ENCODE measurements at places on chromosomes 2 and 18. TPM values are rescaled to one million over a fixed set of nuclear protein-coding genes. Genes with fewer than 3 reads are reported as not detected.

GRCh38 chr18:48459016-48459415 lies 49.8 kb upstream of the ZBTB7C start:
- DNase-seq, result no peak

GRCh38 chr2:68837164-68837860 lies 33.9 kb downstream of the BMP10 start:
- DNase-seq, result peak; percentile 85

- no peak for DNase-seq
Measured at GRCh38 chr2:49162151-49162550, 7.8 kb upstream of the FSHR start.

DNA sequence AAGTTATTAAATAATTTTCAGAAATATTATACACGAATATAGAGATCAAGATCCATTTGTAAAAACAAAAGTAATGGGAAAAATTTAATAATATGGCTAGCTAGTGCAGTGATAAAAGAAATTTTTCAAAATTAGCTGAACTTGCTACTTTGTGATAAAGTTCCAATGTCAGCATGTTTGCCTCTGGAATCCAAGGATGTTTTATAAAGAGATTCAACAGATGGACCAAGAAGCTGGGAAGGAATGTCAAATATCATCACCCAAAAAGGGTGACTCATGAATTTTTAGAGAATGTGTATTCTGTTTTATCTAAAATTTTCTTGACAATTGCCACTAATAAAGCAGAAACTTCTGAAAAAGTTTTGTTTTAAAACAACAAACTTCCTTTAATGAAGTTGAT lies 95.3 kb downstream of the FSIP2 start:
- DNase-seq, result no peak

DNA sequence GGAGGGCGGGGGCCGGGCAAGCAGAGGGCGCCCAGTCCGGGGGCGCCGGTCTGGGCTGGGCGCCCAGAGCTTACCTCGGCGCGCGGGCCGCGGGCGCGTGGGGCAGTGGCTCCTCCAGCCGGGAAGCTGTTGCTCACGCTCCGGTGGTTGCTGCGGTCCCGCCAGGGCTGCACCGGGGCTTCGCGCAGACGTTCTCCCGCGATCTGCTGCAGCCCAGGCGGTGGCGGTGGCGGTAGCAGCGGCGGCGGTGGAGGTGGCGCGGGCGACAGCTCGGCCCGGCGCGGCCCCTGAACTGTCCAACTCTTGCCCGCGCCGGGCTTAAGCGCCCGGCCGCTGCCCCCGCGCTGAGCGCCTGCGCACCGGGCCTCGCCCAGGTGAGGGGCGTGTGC lies 391 bp downstream of the ZNF385B start:
- DNase-seq, result peak; percentile 72

DNA sequence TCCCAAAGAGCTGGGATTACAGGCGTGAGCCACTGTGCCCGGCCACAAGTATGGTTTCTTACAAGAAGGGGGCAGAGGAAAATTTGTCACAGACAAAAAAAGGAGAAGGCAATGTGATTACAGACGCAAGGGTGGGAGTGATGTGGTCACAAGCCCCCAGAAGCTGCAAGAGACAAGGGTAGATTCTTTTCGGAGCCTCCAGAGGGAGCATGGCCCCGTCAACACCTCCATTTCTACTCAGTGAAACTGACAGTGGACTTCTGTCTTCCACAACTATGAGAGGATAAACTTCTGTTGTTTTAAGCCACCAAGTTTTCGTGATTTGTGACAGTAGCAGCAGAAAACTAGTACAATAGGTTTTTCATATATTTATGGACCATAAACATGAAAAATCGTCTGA lies 2.1 kb upstream of the TCF7L1 start:
- DNase-seq, result peak; percentile 5

GRCh38 chr2:29485631-29486030 lies 370.4 kb downstream of the CLIP4 start:
- DNase-seq, result no peak

DNA sequence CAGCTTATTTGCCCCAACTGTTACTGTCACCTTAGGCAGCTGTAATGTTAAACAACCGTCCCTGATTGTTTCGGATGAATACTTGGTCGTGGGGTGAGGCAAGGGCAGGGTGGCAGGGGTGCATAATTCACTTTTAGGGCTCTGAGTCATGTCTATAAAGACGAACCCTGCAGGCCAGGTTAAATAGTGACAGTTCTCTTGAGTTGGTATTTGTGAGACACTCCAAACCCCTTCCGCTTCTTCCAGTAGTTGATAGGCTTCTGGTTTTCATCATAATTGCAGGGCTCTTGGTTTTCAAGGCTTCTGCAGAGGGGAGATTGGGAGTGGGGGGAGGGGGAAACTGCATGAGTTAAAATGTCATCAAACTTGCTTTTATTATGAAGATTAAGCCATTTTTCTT lies 97.2 kb upstream of the TSPYL6 start:
- no peak for DNase-seq

DNA sequence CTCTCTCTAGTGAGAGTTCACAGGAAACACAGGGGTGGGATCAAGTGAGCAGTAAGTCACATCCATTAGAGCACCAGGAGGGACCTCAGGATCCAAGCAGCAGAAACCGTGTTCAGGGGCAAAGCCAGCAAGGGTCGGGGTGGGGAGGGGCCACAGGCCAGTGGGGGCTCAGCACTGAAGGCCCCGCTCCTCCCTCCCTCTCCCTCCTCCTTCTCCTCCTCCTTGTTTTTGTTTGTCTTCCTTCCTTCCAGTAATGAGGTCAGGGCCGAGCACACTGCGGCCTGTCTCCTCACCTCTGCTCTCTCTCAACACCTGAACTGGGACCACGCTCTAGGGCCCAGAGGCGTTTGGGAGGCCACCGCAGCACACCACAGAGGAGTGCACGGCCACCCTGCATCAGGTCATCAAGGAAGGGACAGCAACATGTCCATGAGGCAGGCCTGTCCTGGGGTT lies 20.9 kb downstream of the MTERF4 start:
- no peak for DNase-seq

- DNase-seq, result peak; percentile 31
Measured at GRCh38 chr2:119487434-119488244, 36.6 kb downstream of the SCTR start.

DNA sequence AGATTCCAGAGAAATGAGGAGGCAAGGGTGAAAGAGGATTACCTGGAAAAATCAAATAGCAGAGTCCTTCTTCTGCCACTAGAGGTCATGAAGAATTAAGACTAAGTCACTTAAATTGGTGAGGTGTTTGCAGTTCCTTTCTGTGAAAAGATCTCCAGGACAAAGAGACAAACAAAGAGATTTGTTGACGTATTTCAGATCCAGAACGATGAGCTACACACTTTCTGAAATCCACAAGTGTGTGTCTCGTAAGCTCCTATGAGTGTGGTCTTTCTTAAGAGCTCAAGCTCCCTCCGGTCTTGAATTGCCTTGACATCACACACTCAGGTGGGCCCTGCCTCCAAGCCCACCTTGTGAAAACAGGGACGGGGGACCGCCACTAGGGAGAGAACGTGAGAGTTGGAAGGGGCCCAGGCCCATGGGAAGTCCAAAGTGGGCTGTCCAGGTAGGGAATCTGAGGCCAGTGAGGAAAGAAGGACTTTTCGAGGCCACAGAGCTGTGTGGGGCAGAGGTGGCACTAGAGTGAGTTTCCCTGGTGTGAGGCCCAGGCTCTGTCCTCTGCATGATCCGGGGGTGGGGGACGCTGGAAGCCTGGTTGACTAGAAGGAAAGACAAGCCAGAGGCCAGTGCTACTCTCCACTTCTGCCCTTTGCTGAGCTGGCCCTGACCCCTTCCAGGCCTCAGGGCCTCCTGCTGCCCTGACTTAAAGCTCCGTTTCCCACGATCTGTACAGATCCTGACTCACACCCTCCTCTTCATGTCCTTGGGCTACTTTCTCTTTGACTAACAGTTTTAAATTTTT lies 168.1 kb upstream of the NCK2 start:
- peak; percentile 54 for DNase-seq

GRCh38 chr2:12665334-12665733 lies 51.4 kb upstream of the TRIB2 start:
- DNase-seq, result no peak

GRCh38 chr2:66477135-66477842 lies 42.4 kb downstream of the MEIS1 start:
- no peak for DNase-seq

- DNase-seq, result no peak
Measured at GRCh38 chr18:57864615-57865121, 61.6 kb upstream of the ATP8B1 start.

DNA sequence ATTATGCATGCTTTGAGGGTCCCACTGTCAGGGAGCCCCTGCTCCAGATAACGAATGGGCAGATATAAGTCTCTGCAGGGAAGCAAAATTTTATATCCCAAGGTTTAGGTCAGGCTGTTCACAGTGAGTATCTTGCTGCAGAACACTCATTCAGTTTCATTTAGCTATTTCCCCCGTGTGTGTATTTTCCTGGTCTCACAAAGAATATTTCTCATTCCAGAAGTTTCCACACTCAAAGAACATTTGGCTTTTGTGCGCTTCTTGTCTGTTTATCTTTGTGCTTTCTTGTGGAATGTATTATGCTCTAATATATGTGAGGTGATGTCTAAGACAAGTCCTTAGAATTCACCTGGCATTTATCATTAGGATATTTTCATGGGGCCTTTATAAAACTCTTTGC lies 140.4 kb upstream of the MMADHC start:
- DNase-seq, result no peak

GRCh38 chr18:73638709-73639108 lies 508.9 kb downstream of the FBXO15 start:
- DNase-seq, result no peak

- DNase-seq, result no peak
Measured at GRCh38 chr2:216665242-216665641, 30.1 kb downstream of the IGFBP5 start.

DNA sequence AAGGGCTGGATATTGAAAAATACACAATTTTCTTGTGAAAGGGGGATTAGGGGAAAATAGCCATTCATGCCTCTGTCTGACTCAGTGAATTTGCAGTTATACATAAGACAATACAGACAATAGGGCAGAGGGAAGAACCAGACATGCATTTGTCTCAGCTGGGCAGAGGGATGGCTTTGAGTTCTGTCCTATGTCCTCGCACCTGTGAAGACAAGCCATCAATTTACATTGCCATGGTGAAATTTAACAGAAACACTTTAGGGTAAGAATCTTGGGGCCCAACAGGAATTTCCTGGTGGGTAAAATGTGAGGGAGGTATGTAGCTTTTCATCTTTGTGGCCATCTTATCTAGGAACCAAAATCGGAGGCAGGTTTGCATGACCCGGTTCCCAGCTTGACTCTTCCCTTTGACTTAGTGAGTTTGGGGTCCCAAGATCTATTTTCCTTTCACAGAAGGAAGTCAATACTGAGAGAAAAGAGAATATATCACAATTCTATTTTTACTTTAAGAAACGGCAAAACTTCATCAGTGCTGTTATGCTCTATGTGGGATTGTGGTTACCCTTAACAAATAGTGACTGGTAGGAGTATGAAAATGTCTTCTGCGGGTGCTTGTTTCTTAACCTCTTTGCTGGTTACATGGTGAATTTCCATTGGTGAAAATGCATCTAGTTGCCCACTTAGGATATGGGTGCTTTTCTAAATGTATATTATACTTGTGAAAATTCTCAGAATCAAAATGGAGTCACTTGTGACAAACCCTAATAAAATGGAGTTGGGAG lies 221.8 kb downstream of the SPP2 start:
- no peak for DNase-seq

GRCh38 chr18:2958819-2959298 lies 54.1 kb downstream of the LPIN2 start:
- peak; percentile 41 for DNase-seq

DNA sequence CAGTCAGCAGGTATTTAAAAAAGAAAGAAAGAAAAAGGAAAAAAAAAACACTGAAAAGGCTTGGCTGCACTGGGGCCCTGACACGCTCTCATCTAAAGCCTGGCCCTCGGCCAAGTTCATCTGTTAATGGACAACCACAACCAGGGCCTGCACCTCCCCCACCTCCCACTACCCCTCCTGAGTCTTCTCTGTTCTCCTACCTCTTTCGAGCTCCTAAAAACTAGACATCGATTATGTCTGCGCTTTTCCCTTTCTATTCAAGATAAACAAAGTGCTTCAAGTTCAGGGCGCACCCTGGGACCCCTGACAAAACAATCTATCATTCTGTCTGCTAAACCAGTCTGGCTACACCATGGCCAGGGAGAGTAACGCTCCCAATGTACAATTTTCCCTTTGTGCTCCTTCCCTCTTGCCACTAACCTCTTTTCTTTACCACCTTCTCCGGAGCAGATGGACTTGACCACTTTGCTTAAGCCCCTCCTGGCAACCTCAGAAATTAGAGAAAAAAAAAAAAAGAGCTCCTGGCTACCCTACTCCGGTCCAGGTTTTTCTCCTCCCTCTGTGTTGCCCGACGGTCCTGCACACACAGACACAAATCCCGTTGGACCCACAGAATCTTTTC lies 22.7 kb downstream of the BCL11A start:
- peak; percentile 45 for DNase-seq

DNA sequence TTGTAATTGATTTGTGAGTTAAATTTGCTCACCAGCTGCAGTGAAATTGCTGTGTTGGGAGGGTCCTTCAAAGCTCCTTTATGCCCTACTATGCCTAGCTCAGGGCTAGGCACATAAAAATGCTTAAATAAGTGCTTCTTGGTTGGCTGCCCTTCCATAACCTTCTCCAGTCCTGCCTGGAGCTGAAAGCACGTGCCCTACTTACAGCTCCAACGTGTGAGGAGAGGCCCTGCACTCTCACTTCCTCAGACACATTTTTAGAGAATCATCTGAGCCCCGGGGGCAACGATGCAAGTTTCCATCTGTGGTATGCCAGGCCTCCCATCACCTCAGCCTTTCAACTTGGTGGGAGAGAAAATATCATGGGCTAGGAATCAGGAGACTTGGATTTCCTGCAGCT lies 202.7 kb downstream of the BCL11A start:
- peak; percentile 91 for DNase-seq

DNA sequence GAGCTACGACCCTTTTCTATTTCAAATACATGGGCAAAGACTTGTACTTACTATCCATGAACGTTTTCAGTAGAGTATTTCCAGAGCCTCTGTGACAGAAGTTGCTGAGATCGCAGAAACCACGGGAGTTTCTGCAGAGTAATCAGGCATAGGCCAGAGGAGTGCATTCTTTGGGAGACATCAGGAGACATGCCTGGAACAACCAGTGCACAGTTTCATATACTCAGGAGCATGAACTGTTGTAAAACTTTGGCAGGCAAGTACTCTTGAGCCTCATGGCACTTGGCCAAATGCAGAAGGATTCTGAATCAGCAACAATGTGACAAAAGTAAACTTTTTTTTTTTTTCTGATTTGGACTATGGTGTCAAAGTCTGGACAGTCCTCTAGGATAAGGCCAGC lies 307.1 kb downstream of the GRB14 start:
- no peak for DNase-seq

- DNase-seq, result no peak
Measured at GRCh38 chr2:43831543-43832294, 6.9 kb downstream of the ABCG5 start.

- DNase-seq, result peak; percentile 23
Measured at GRCh38 chr2:136057802-136058140, 60.2 kb downstream of the CXCR4 start.

The MEP1B gene
- total RNA-seq, result not detected

The MALL gene
- total RNA-seq, result not detected

The SPAST gene
- 33.6 TPM for total RNA-seq

The FASTKD2 gene
- 20.9 TPM for total RNA-seq

The LOXHD1 gene
- total RNA-seq, result not detected

The OTOS gene
- total RNA-seq, result not detected

The DIPK1C gene
- not detected for total RNA-seq

The DSG2 gene
- not detected for total RNA-seq

The CPO gene
- not detected for total RNA-seq

The TNFAIP6 gene
- total RNA-seq, result not detected

The POTEF gene
- total RNA-seq, result not detected

The NTSR2 gene
- total RNA-seq, result not detected

The FEV gene
- not detected for total RNA-seq
